ENCODE measurements at places on chromosomes 11 and 22.

DNA sequence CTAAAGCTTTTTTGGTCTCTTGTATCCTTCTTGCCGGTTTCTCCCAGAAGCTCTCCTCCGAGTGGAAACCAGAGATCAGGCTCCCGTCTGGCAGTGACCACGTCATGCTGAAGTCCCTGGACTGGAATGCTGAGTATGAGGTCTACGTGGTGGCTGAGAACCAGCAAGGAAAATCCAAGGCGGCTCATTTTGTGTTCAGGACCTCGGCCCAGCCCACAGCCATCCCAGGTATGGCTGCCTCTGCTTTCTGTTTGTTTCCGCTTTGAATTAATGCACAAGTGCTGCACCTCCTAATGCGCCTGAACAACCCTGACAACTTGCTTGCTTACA lies 54.3 kb upstream of the TTC12 start:
- DNase-seq = no peak

DNA sequence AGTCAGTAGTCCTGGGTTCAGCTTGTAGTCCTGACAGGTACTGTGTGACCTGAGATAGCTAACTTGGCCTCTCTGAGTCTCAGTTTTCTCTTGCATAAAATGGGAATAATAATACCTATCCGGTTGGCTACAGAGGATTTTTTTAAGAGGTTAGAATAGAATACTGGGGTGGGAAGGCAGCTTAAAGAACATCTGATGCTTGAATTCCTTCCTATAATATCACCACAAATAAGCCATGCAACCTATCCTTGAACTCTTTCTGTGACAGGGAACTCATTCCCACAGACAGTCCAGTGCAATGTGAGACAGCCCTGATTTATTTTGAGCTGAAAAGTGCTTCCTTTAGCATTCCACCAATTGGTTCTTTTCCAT lies 110.1 kb downstream of the CCDC81 start:
- DNase-seq = no peak

GRCh38 chr11:35619116-35619854 lies 1.0 kb downstream of the FJX1 start:
- DNase-seq = no peak

DNA sequence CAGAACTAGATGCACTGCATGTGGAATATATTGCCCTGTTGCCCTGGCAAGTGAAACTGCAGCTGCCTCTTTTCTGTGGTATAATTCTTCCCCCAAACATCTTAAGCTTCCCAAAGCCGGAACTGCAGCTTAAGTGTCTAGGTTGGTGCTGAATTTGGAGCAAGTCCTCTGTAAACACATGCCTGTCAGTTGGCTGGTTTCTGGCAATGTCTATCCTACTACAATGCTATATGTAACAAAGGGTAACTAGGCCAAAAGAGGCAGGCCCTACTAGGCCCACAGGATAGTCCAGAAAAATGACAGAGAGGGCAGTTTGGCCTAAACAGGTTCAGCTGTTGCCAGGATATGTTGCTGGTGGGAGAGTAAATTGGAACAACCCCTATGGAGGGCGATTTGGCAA lies 27.9 kb downstream of the ASCC2 start:
- no peak for DNase-seq

GRCh38 chr11:129743112-129743815 lies 72.4 kb upstream of the TMEM45B start:
- no peak for DNase-seq
